ENCODE measurements at places on chromosomes 1 and 21.

DNA sequence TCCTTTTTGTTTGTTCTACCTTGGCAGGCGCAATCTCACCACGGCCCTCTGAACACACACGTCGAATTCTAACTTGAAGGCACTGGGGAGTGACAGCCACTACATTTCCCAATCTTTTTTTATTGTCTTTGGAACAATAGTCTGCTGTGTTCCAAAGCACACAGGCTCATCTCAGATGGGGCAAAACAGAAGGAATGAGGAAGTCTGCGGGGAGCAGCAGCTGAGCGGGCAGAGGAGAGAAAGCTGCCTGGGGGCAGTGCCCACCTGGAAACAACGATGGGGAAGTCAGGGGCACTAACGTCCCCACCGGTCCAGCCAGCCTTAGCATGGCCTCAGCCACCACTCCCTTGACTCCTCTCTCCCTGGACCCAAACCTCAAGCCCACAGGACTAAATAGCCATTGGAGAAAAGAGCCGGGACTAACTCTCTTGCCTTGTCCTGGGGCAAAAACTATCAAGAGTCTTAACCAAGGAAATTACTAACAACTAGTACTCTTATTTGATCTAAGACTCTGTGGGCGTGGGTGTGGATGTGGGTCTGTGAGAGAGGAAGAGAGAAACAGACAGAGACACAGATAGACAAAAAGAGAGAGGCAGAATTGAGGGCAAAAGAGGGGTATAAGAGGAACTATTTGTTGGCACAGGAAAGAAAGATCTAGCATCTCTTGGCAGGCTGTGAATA lies 34.2 kb downstream of the SYF2 start:
- no peak for DNase-seq

DNA sequence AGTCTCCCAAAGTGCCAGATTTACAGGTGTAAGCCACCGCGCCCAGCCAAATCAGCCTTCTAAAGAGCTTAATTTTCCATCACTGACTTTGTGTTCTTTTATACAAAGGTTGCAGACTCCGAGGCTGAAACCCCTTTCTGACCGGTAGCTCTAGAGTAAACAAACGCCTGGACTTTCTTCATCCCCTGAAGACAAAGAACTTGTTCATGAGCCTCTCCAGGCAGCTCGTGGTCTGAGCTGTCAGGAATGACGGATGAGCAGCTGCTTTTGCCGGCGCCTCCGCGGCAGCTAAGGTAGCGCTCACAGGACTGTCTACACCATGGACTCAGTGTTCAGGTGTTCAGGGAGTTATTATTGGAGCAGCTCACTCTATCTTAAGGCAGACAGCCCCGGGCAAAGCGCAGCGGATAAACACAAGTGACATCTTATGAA lies 128.5 kb upstream of the ERRFI1 start:
- DNase-seq: no peak

DNA sequence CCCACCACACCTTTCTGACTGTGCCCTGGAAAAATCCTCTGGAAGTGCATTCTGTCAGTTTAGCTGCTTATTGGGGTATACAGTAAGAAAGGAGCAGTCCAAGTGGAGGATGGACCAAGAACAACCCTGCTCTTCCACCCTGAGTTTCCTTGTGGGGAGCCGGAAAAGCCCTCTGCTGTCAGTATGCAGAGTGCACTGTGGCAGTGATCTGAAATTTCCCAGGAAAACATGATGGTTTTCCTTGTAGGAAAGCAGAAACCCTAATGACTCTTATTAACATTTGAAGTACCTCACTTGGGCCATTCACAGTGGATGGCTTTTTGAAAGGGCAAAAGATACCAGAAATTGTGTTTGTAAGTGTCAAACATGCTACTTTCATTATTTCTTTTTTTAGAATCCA lies 20.5 kb downstream of the ELAVL4 start:
- no peak for DNase-seq

DNA sequence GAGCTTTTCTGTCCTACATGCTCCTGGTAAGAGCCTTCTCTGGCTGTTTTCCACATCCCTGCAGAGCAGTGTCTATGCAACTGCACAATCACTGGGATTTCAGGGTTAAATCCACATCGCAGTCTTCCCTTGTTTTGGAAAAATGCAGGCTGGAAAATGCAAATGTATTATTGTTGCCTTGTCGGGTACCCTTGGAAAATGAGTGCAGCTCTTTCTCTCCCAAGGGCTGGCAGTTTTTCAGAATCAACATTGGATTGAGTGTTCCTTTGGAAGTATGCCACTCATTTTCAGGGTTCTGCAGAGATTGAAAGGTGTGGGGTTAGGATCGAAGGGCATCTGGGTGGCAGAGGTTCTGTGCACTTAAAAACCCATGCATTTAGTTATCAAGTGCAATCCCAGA lies 3.2 kb downstream of the NOS1AP start:
- no peak for DNase-seq

DNA sequence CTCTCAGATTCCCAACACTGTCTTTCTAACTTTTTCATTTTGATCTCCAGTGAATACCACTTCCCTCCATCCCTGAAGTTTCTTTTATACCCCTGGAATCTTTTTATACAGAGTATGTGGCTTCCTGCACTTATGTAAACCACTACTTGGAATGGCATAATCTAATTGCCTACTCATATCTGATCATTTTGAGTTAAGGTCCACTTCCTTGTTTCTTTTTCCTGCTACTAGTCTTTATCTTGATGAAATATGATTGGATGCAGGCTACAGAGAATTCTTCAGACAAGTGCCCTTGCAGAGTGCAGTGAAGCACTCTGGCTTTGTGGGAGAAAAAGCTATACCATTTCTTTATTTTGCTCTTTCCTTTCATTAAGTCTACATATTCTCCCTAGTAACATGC lies 325.3 kb upstream of the ADAMTS5 start:
- DNase-seq: no peak

GRCh38 chr1:18746981-18747380 lies 112.5 kb downstream of the TAS1R2 start:
- DNase-seq: no peak
